ENCODE measurements at places on chromosomes 13 and 19. TPM values are rescaled to one million over a fixed set of nuclear protein-coding genes. Genes with fewer than 3 reads are reported as not detected.

The RNF225 gene
- 0.24 TPM for total RNA-seq

The RABAC1 gene
- total RNA-seq, result 188 TPM

The KLHL1 gene
- total RNA-seq, result not detected

The TMEM38A gene
- total RNA-seq, result 1.6 TPM

The TNFSF11 gene
- not detected for total RNA-seq

The DCT gene
- total RNA-seq, result not detected

The FFAR2 gene
- not detected for total RNA-seq

The SBK2 gene
- total RNA-seq, result not detected

The SPACA4 gene
- total RNA-seq, result not detected

The LILRA5 gene
- not detected for total RNA-seq

The LYL1 gene
- 2.1 TPM for total RNA-seq

The ZNF829 gene
- 4.1 TPM for total RNA-seq

The RASAL3 gene
- total RNA-seq, result not detected

Measured in foreskin keratinocyte (primary cell).